ENCODE measurements at places on chromosomes 1 and 21. TPM values are rescaled to one million over a fixed set of nuclear protein-coding genes. Genes with fewer than 3 reads are reported as not detected.

DNA sequence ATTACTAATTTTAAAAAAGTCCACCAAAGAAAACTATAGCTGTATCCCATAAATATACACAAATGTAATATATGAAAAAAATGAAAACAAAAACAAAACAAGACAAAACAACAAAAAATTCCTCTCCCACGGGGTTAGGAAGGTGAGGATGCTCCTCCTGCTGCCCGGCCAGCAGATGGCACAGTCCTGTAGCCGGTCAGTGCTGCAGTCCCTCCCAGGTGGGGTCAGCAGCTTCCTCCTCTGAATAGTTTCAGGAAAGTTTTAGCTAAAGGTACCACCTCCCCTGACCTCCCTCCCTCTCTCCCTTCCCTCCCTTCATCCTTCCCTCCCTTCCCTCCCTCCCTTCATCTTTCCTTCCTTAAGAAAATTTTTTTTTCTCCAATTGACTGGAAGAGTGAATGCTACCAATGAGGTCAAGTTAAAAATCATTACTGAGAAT, 67.8 kb upstream of the BCL10 start:
- H3K4me1 ChIP-seq, result no peaks in the 10 kb centered on the region
- peaks cover 8% of the 10 kb centered on the region for H3K27me3 ChIP-seq
- no peaks in the 10 kb centered on the region for H3K36me3 ChIP-seq
- no peak overlapping the region for H3K27ac ChIP-seq

IGSF3 gene
- not detected for polyA plus RNA-seq

TRIM17 gene
- 0.53 TPM for polyA plus RNA-seq

DNA sequence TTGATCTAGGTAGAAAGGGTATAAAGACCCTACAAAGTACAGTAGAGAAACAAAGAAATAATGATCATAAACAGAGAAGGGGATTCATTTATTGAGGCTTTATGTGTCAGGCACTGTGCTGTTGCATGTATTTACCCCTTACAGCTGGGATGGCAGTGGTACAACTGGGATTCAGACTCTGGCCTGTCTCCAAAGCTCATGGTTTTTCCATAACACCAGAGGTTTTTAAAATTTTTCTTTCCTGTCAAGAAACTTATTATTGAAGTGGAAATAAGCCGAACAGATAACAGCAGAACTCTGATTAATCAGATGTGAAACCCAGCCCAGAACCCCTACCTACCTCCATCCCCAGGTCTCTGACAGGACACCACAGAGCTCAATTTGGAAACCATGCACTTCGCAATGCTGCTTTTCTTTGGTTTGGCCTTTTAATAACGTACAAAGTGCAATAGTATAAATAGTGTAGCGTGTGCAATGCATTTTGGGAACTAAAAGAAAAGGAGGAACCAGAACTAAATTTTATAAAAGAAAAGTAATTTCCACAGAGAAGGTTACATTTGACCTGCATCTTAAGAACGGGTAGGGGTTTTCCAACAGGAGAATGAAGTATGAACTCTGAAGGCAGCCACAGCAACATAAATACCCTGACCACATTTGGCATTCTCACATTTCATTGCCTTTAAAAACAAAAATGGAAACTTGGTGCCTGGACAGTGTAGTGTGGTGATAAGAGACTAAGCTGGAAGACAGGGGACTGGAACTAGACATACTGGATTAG, 92.0 kb upstream of the S1PR1 start:
- no peaks in the 10 kb centered on the region for H3K36me3 ChIP-seq
- no peak for DNase-seq
- H3K4me1 ChIP-seq, result no peaks in the 10 kb centered on the region
- no peaks in the 10 kb centered on the region for H3K27me3 ChIP-seq

DNA sequence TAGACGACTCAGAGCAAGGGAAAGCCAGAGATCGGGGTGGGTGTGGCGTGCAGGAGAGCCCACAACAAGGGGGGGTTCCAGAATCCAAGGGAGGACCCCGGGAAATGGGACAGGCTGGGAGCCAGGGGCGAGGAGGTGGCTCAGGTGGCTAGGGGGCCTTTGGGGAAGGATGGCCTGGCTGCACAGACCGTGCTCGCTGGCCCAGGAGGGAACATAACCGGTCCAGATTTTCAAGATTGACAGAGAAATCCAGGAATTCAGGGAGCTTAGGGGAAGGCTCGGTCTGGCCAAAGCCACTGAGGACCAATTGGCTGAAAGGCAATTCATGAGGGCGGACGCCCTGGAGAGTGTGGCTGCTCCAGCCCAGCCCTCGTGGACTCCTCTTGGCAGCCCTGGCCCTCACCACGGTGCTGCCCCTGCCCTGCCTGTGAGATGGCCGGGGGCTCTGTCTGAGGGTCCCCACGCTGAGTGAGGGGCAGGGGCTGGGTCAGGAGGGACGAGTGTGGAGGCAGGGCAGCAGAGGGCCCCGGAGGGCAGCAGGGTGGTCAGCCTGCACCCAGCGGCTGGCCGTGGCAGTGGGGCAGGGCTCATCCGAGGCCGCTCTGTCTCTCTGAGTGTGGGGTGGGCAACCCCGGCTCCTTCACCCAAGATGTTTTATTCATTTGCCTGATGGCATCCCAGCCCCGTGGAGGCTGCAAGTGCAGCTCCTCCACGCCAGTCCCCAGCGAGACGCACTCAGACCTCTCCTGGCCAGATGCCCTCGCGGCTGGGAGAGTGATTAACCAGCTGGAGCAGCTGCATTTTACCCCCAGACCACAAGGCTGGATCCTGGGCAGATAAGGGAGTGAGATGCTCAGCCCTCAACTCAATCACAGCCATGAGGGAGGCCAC, 5.6 kb upstream of the LRRC3 start:
- no peak overlapping the region for H3K27ac ChIP-seq
- H3K4me1 ChIP-seq, result peaks cover 5% of the 10 kb centered on the region
- H3K27me3 ChIP-seq, result peaks cover 13% of the 10 kb centered on the region
- no peaks in the 10 kb centered on the region for H3K36me3 ChIP-seq

- no peak for DNase-seq
- H3K36me3 ChIP-seq, result no peaks in the 10 kb centered on the region
- no peak overlapping the region for H3K27ac ChIP-seq
- H3K4me1 ChIP-seq, result no peaks in the 10 kb centered on the region
Observed at GRCh38 chr21:32253215-32253641, 25.6 kb downstream of the MIS18A start.

DNA sequence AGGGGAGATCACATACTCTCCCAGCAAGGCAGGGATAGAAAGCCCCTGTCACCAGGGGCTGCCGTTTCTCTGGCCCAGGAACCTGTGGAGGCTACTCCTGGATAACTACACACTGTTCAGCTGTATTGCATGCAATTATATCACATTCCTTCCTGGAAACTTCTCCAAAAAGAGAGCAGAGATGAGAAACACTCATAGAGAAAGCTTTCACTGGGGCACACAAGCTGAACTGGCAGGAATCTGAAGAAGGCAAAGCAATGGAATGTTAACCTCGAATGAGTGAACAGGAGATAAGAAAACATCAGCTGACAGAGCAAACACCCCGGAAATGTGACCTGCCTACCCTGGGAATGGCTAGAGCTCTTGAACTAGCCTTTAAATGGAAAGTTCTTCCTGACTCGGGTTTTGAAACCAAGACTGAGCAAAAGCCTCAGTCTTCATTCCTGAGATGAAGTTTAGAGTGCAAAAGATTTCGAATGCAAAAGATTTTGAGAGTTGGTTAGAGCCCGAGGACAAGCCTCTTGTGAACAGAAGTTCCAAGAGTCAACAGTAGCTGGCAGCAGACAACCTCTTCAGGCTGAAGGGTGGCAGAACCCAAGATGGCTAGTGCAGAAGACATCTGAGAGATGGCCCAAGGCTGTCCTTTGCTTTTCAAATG, 32.3 kb downstream of the CCN1 start:
- no peaks in the 10 kb centered on the region for H3K4me1 ChIP-seq
- no peak for DNase-seq
- no peak overlapping the region for H3K27ac ChIP-seq
- H3K4me3 ChIP-seq, result no peak overlapping the region

DNA sequence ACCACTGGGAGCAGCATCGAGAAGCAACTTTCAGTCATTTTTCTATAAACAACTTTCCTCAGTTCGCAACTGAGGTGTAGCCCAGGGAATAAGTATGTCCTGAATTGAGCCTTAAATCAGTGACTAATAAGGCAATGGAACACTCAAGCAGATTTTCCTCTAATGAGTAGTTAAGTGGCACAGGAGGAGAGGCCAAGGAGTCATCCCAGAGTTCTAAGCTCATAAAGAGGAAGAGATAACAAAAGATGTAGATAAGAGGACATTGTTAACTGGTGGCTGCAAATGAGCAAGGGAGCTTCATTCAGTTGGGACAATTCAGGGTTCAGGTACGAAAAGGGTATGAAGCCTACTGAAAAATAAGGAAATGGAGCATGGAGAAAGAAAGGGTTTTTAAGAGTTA, 64.5 kb downstream of the LRRC40 start:
- H3K4me1 ChIP-seq, result no peaks in the 10 kb centered on the region
- H3K27ac ChIP-seq, result no peak overlapping the region
- no peak for DNase-seq
- no peak overlapping the region for H3K4me3 ChIP-seq
- H3K27me3 ChIP-seq, result no peaks in the 10 kb centered on the region

GRCh38 chr1:231027136-231027925, 12.7 kb downstream of the FAM89A start:
- peaks cover 6% of the 10 kb centered on the region for H3K4me1 ChIP-seq
- peaks cover 2% of the 10 kb centered on the region for H3K27me3 ChIP-seq
- no peaks in the 10 kb centered on the region for H3K36me3 ChIP-seq
- H3K27ac ChIP-seq, result no peak overlapping the region

DNA sequence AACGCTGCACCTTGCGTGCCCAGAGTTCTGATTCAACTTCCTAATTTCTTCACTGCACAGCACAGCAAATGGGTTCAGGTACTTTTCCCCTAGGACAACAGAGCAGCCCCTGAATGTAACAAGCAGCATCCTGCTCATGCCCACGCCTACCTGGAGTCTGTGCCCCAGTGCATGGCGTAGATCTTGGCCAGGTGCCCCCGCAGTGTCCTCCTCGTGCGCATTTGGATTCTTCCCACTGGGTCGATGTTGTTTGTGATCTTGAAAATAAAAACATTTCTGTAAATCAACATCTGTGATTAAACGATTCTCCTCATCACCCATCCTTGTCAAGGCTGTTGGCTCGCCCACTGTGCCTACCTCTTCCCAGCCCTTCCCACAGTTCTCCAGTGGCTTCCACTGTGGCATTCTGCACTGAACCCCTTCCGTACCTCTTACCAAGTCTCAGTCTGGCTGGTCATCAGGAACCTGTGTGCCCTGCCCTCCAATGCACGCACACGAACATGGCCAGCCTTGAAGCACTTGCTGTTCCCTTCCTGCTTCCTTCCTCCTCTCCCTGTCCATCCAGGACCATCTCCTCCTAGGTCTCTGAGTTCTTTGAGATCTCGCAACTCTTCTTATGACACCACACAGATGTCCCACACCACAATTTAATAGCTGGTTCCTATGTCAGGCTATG, 37.5 kb upstream of the NADK start:
- peaks cover 10% of the 10 kb centered on the region for H3K36me3 ChIP-seq
- peaks cover 5% of the 10 kb centered on the region for H3K4me1 ChIP-seq
- peak overlapping the region; percentile 24 for H3K27ac ChIP-seq
- peaks cover 2% of the 10 kb centered on the region for H3K27me3 ChIP-seq

DNA sequence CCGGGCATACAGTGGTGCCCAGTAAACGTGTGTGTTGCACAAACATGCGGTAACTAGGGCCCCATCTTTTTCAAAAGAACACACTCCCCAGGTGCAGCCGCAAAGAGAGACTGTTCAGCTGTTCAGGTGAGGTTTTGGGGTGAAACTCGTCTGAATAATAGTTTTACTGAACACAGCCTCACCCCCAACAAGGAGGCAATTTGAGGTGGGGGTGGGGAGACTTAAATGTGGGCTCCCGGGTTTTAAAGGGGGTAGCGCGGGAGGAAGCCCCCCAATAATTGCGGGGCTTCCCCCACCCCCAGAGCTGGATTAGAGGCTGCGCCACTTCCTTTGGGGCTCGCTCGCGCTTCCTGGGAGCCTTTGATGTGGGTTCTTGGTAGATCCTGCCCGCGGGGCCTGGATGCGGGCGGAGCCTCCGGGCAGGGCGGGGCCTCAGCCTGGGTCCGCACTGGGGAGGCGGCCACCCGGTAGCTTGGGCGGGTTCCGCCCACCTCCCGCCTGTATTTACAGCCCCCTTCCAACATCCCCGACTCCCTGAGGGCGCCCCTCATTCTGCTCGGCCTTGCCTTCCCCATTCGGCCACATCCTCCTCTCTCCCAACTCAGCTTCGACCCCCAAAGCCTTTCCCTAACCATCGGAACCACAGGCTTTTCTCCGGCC, 6.4 kb upstream of the EPHA2 start:
- no peak overlapping the region for H3K4me3 ChIP-seq
- H3K4me1 ChIP-seq, result peaks cover 25% of the 10 kb centered on the region
- no peaks in the 10 kb centered on the region for H3K36me3 ChIP-seq
- no peak for DNase-seq
- H3K27ac ChIP-seq, result no peak overlapping the region

TXNDC12 gene
- polyA plus RNA-seq, result 78.1 TPM

SLAMF6 gene
- polyA plus RNA-seq, result 105 TPM

DNA sequence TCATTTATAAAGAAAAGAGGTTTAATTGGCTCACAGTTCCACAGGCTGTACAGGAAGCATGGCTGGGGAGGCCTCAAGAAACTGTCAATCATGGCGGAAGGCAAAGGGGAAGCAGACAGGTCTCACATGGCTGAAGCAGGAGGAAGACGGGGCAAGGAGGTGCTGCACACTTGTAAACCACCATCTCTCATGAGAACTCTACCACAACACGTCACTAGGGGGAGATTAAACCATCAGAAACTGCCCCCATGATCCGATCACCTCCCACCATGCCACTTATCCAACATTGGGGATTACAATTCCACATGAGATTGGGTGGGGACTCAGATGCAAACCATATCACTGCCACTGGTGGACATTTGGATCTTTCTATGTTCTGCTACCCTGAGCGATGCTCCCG, 351.4 kb downstream of the NPHP4 start:
- H3K4me3 ChIP-seq, result no peak overlapping the region
- H3K27ac ChIP-seq, result no peak overlapping the region
- DNase-seq, result no peak
- H3K27me3 ChIP-seq, result peaks cover 10% of the 10 kb centered on the region
- no peaks in the 10 kb centered on the region for H3K36me3 ChIP-seq

GRCh38 chr1:207188901-207189300, 84.9 kb downstream of the C4BPA start:
- H3K27me3 ChIP-seq, result peaks cover 10% of the 10 kb centered on the region
- H3K4me1 ChIP-seq, result no peaks in the 10 kb centered on the region
- no peak overlapping the region for H3K27ac ChIP-seq
- H3K4me3 ChIP-seq, result no peak overlapping the region
- DNase-seq, result no peak

- H3K27ac ChIP-seq, result no peak overlapping the region
- no peak overlapping the region for H3K4me3 ChIP-seq
- no peaks in the 10 kb centered on the region for H3K27me3 ChIP-seq
- H3K4me1 ChIP-seq, result no peaks in the 10 kb centered on the region
Observed at GRCh38 chr1:243433737-243434370, 178.0 kb downstream of the SDCCAG8 start.

TTC24 gene
- 0.72 TPM for polyA plus RNA-seq

- no peak for DNase-seq
- H3K36me3 ChIP-seq, result no peaks in the 10 kb centered on the region
- H3K27me3 ChIP-seq, result no peaks in the 10 kb centered on the region
- H3K4me1 ChIP-seq, result no peaks in the 10 kb centered on the region
Observed at GRCh38 chr1:241081473-241081872, 275.5 kb downstream of the RGS7 start.

APCS gene
- polyA plus RNA-seq, result not detected

GRCh38 chr1:906600-907420, 16.9 kb upstream of the SAMD11 start:
- no peak for DNase-seq
- H3K4me3 ChIP-seq, result no peak overlapping the region
- no peak overlapping the region for H3K27ac ChIP-seq
- peaks cover 10% of the 10 kb centered on the region for H3K27me3 ChIP-seq
- H3K36me3 ChIP-seq, result no peaks in the 10 kb centered on the region
